Activated CD8-positive, alpha-beta memory T cell treated with anti-CD3 and anti-CD28 coated beads for 48 hours (primary cell): ENCODE measurements at places on chromosomes 2 and 18.

- no peak for DNase-seq
Measured at GRCh38 chr2:36478999-36479398, 119.0 kb downstream of the FEZ2 start.

DNA sequence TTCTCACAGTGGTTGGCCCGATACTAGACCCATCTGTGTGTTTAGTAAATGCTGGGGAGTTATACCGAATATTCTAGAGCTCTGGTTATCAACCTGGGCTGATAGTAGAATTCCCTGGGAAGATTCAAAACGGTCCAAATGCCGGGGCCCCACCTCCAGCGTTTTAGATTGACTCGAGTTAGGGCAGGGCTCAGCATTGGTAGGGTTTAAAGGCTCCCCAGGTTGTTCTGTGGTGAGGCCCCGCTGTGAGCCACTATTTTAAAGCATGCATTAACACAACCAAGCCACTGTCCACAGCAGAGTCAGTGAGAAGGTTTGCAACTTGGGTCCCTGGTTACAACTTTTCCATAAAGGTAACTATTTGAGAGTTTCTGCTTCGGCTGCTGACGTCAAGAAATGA lies 73.6 kb downstream of the DYSF start:
- DNase-seq = no peak

DNA sequence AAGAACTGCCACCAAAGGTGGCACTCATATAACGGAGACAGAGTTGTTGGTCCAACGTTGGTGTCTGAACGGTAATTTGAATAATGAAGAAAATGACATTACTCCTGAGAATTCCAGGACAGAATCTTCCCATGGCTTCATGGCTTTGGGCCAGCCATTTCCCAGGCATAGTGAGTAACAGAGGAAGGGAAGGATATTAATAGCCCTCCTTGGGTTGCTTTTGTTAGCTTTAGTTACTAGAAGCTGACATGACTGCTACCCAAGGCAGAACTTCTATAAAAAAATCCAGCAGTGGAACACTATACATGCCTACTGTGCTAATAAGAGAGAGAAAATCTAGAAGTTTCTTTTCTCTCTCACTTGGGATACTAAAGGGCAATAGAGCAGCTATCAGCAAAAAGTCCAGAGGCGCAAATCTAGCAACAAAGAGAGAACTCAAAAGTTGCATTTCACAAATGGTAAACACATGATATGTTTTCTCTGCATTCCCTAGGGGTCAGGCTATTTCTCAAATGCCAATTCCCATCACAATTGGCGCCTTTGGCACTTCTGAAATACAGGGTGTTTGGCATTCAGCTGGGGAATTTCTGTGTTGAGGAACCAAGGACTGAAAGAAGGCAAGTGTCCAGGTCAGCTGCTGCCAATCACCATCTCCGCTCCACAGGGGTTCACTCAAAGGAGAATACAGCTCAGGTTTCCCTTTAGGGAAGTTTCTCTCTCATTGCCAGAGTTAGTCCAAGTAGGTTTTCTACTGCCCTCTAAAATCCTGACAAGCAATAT lies 160.8 kb upstream of the KYNU start:
- no peak for DNase-seq

GRCh38 chr2:96730212-96730611 lies 9.7 kb downstream of the LMAN2L start:
- no peak for DNase-seq

GRCh38 chr18:12774982-12775381 lies 72.1 kb downstream of the PSMG2 start:
- no peak for DNase-seq

DNA sequence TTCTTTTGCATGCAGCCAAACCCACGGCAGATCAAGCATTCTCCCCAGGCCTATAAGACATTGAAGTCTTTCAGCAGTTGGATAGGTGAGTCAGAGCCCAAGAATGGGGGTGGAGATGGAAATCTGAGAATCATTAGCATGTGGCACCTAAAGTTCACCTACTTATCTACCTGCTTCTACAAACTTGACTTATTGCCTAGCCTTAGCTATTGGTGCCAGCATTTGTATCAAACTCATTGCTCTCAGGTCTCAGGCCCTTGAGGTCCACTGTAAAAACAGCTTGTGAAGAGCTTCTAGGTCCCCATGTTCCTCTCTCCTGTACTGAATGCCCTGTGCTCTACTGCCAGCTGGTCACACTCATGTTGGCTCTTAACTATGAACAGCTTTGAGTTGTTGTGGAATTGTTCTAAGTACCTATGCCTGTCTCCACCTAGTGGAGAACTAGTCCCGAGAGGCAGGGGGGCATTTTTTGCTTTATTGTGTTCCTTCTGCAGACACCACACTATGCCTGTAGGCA lies 278.4 kb upstream of the SPRED2 start:
- no peak for DNase-seq

DNA sequence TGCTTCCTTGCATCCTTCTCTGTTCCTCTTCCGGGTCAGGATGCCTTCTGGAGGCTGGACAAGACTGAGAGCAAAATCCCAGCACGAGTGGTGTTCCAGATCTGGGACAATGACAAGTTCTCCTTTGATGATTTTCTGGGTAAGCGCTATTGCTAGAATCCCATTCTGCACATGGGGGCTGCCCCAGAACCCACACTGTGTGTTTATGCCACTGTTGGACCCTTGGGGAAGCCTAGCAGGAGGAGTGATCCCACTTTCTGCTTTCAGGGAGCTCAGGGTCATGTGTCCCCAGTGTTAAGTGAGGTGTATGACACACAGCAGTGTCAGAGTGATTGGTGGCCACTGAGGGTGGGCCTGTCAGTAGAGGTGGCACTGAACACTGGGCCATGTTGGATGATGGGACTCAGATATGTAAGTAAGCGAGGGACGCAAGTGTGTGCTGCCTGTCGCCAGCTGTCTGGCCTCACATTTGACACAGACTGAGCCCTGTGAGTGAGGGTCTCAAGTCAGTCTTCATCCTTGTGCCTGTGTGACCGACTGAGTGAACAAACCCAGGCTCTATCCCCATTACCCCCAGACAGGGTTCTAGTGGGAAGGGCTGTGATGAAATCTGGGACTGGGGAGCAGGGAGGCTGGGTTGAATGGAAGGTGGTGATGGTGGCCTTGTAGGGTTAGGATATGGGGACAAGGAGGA lies 220.9 kb downstream of the DYSF start:
- no peak for DNase-seq

- no peak for DNase-seq
Measured at GRCh38 chr18:23498877-23499276, 4.4 kb upstream of the RMC1 start.

- DNase-seq = no peak
Measured at GRCh38 chr2:198471291-198471690, 666.9 kb downstream of the PLCL1 start.

GRCh38 chr2:192194866-192195547 lies at the start of gene TMEFF2:
Gene TMEFF2 (minus strand): TSS chr2:192194933. CDS start chr2:192194524, 409 bp downstream.
- DNase-seq = no peak

GRCh38 chr2:106178716-106179115 lies 15.4 kb downstream of the UXS1 start:
- DNase-seq = no peak

GRCh38 chr2:150621526-150622213 lies 134.2 kb upstream of the RND3 start:
- DNase-seq = no peak

DNA sequence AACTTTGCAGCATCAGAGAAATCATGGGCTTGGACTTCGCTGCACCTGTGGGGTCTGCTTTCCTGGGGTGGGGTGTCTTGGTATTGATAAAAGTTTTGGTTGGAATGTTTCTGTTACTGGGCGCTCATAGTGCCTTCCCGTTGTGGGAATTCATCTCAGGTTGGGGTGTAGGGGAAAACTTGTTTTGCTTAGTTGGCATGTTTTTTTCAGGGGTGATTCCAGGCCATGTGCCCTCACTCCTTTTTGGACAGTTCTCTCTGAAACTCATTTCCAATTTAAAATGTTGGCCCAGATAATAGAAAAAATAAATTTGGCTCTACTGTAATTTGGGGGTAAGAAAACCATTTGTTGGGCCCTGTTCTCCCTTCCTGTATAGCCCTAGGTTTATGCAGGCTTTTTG lies 1.5 kb downstream of the LTBP1 start:
- DNase-seq = no peak

DNA sequence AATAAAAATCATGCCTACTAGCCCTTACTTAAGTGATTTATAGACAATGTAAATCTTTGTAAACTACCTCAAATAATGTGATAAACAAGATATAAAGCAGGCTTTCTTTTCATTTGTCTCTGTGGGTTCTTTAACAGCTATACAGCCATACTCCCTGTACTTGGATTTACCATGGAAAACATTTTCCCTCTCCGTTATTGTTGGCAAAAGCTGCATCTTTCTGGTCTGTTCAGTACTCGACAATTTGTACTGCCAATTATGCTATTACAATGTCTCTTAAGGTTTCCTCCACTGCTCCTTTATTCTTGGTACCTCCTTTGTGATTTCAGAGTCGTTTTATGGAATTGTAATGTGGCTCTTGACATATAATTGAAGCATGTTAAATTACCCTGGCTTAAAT lies 426.3 kb upstream of the PKDCC start:
- DNase-seq = no peak

- DNase-seq = no peak
Measured at GRCh38 chr2:218710334-218710686, 325 bp upstream of the TTLL4 start.

DNA sequence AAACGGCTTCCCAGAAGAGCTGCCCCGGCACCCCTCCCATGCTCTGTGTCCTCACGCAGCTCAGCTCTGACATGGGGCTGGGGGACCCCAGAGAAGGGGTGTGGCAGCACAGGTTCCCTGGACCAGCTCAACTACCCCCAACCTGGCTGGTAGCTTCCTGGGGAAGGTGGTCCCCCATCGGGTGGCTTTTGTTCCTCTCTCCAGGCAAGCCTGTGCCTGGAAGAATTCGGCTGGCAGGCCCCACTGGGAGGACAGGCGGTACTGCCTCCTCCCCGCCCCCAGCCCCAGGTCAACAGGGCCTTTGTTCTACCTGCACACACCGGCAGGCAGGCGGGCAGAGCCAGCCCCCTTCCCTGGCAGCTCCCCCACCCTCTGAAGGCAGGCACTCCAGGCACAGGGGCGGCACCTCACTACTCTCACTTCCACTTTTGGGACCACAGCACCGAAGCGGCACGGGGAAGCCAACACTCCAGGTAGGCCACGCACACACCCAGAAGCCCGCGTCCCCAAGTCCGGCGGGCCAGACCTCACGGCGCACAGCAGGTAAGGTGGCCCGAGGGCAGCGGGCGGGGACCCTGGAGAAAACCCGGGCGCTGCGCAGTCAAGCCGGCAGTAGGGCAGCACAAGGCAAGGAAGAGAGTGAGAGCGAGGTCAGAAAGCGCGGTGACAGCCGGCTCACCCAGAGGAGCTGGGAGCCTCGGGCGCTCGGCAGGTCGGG lies 1.3 kb downstream of the HS6ST1 start:
- no peak for DNase-seq

- no peak for DNase-seq
Measured at GRCh38 chr2:70115646-70116442, 28.6 kb downstream of the PCBP1 start.
